ENCODE measurements at places on chromosomes 4 and X. TPM values are rescaled to one million over a fixed set of nuclear protein-coding genes. Genes with fewer than 3 reads are reported as not detected.

OPN1MW3 gene
- not detected for total RNA-seq

- DNase-seq = no peak
Observed at GRCh38 chrX:43469391-43470054, 186.6 kb upstream of the MAOA start.

- DNase-seq = no peak
Observed at GRCh38 chr4:41455206-41455605, 82.8 kb upstream of the LIMCH1 start.

DNA sequence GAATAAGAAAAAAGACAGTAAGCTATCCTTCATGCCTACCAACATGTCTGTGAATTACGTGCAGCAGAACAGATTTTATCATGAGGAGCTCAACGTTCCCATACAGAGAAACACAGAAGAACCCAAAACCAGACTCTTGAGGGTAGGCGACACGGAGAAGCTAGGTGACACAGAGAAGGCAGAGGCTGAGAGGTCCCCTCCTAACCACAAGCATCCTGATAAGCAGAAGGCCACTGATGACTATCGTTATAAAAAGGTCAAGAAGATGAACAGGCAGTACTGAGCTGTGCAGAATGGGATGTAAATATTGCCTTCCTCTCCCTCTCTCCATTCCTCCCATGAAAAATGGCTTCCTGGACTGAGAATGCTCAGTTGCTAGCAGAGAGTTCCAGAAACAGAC is 350.2 kb upstream of the BOD1L1 start:
- no peak for DNase-seq

- no peak for DNase-seq
Observed at GRCh38 chr4:41375561-41375960, 118.8 kb downstream of the UCHL1 start.

- DNase-seq = no peak
Observed at GRCh38 chrX:129760155-129760554, 19.6 kb upstream of the SASH3 start.

DNA sequence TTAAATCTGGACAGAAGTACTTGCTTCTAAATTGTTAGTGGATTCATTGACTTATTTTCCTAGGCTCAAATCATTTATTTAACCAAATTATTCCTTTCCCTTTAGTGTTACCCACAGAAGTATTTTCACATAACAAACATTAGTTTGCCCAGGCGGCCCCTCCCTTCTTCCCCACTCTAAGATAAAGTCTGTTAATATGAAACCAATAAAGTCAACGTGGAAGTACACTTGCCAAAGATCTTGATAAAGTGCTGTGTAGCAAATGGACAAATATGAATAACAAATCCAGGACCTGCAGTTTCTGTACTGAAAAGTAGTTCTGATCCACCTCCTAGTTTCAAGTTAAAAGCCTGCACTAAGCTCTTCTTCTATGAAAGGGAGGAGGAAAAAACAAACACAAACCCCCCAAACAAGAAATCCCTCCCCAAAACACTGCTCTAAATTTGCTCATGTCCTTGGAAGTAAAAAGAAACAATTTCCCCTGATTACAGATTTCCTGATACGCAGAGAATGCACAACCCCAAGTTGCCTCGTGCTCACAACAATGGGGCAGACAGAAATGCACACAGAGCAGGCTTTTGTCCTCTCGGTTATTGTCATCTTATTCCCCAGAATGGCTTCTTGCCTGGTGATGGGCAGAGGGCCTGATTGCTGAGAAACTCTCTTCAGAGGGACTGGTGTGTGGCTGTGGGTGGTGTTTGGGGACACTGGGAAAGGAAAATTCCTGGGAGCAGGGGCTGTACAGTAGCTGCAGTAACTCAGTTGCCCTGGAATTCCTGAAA is 23.2 kb downstream of the TMSB4X start:
- DNase-seq = no peak

PNMA3 gene
- total RNA-seq = 0.23 TPM

GRCh38 chr4:132818091-132818490 is 331.0 kb upstream of the PCDH10 start:
- no peak for DNase-seq

- DNase-seq = no peak
Observed at GRCh38 chr4:88696630-88697029, 999 bp downstream of the NAP1L5 start.

ADGRG4 gene
- 0.13 TPM for total RNA-seq

- peak; percentile 72 for DNase-seq
Observed at GRCh38 chr4:15779306-15779705, 1.2 kb downstream of the CD38 start.

PRIMPOL gene
- total RNA-seq = 5.9 TPM

- no peak for DNase-seq
Observed at GRCh38 chrX:132955690-132956089, 2.7 kb downstream of the HS6ST2 start.

DNA sequence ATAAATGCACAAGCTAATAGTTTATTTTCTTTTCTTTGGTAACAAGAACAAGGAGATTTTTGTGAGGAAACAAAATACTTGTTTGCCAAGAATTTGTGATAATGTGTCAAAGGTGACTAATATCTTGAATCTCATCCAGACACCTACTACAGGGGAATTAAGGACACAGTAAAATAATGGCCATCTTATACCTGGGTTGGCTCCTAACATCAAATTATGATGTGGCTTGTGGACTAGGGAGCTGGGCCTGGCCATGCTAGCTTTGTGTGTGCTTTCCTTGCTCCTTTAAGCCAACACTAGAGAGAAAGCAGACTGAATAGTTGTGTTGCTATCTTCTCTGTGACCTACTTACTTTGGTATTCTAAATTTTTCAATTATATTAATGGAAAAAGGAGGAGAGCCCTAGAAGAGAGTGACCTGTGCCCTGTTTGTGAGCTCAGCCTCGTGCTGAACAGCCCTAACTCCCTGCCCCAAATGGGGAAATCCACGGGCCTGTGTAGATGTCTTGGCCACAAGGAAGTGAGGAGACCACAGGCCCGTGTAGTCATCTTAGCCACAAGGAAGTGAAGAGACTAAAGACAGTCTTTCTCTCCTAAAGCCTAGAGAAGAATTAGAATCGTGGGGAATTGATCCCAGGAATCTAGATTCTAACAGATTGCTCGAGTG is 23.3 kb downstream of the ARHGAP24 start:
- DNase-seq = no peak

FAM236B gene
- total RNA-seq = not detected

GRCh38 chrX:86002076-86002896 is 45.1 kb downstream of the CHM start:
- no peak for DNase-seq

GRCh38 chrX:152936306-152936705 is 38.4 kb downstream of the ZNF185 start:
- no peak for DNase-seq

DNA sequence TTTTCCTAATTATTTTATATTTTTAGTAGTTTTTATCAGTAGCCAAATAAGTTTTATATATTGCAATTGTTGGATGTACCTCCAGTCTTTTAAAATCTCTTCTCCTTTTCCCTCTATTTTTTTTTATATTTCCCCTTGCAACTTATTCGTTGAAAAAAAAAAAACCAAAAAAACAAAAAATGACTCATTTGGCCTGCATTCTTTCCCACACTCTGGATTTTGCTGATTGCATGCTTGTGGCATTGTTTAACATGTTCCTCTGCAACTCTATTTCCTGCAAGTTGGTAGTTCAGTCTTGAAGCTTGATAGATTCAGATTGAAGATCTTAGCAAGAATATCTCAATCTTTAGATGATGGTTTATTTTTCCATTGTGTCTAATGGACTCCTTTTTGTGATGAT is 260.6 kb upstream of the BOD1L1 start:
- no peak for DNase-seq

DDIT4L gene
- 0.33 TPM for total RNA-seq

DNA sequence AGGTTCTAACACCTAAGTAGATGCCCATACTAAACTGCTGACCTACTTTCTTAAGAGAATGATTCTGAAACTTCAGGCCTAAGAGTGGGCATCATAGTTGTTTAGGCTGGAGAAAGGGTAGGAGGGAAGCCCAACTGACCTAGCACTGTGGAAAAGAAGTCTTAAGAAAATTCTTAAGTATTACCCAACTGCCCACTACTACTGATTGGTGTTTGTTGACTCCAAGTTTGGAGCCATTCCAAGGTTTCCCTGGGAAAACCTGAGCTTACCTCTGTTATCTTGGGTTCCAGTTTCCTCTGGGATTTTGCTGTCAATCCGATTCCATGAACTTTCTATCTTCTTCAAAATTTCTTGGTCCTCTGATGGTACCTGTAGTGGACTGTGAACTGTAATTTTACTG is 23.9 kb downstream of the ANKRD17 start:
- no peak for DNase-seq

DNA sequence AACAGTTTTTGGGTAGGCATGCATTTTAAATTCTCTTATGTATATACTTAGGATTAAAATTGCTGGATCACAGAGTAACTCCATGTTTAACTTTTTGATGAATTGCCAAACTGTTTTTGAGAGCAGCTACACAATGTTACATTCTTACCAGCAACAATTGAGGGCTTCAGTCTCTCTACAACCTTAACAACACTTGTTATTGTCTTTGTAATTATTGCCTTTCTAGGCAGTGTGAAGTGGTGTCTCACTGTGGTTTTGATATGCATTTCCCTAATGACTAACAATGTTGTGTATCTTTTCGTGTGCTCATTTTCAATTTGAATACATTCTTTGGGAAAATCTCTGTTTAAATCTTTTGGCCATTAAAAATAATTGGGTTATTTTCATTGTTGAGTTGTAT is 17.3 kb upstream of the F11 start:
- no peak for DNase-seq

DNA sequence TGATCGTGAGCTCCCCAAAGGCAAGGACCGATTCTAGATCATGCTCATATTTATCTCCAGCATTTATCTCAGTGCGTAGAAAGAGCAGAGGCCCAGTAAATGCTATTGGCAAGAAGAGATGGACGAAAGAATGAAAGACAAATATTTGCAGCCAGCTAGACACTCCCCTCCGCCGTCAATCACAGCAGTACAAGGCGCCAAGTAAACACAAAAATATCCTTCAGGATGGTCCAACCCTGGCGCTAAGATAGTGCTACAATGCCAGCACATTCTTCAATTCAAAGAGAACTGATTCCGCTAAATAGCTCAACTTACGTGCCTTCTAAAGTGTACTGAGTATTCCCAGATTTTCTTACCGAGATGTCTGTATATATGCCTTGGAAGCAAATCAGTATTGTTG is 114.5 kb downstream of the DDX53 start:
- DNase-seq = no peak

LINC00632 gene
- 2.3 TPM for total RNA-seq

GRCh38 chrX:40449396-40449795 is 131.4 kb upstream of the ATP6AP2 start:
- no peak for DNase-seq

DNA sequence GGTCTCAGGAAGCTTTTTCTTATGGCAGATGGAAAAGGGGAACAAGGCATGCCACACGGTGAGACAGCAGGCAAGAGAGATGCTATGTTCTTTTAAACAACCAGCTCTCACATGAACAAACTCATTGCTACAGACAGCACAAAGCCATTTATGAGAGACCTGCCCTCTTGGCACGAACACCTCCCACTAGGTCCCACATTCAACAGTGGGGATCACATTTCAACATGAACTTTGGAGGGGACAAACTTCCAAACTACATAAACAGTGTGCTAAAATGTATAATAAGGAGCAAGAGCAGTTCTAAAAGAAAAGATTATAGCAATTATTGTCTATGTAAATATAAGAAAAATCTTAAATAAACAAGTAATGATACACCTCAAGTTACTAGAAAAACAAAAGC is 391.8 kb upstream of the CPXCR1 start:
- peak; percentile 44 for DNase-seq

HERC3 gene
- total RNA-seq = 12.3 TPM

- no peak for DNase-seq
Observed at GRCh38 chr4:112808001-112808400, 171.1 kb downstream of the LARP7 start.
